ENCODE measurements at places on chromosomes 1 and 21.

- no peak for DNase-seq
Observed at GRCh38 chr1:19274636-19275035, 13.9 kb downstream of the AKR7A3 start.

- DNase-seq, result no peak
Observed at GRCh38 chr1:104765085-104765484, 1015.4 kb downstream of the AMY1C start.

- no peak for DNase-seq
Observed at GRCh38 chr1:39759436-39759726, 11.8 kb downstream of the OXCT2 start.

- no peak for DNase-seq
Observed at GRCh38 chr1:1593834-1594601, 5.9 kb downstream of the FNDC10 start.

DNA sequence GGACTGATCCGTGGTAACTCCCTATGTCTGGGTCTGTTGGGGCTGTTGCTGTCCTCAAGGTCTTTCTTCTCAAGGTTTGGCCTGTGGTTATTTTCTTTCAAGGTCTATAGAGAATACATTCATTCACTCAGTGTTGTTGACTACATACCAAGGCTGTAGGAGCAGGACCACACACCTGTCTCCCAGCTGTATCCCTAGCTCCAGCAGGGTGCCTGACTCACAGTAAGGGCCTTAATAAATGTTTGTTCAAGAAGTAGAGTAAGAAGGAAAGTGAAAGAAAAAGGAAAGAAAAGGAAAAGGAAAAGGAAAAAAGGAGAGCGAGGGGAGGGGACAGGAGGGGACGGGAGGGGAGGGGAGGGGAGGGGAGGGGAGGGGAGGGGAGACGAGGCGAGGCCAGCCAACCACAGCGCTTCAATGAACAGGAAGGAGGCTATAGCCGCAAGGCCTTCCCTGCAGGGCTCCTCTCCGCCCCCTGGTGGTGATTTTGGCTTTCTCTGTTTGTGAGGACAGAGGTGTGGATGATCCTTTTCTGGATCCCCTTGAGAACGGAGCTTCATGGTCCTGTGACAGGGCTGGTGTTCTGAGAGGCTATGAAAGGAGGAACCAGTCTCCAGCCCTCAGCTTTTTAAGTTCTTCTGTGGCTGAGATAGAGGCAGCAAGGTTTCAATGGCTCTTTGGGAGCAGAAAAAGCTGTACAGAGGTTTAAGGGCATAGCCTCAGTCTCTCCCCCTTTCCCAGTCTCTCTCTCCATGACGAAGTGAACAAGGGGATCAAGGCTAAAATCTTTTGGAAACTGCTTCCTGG, 30.6 kb upstream of the LCE5A start:
- DNase-seq, result no peak

DNA sequence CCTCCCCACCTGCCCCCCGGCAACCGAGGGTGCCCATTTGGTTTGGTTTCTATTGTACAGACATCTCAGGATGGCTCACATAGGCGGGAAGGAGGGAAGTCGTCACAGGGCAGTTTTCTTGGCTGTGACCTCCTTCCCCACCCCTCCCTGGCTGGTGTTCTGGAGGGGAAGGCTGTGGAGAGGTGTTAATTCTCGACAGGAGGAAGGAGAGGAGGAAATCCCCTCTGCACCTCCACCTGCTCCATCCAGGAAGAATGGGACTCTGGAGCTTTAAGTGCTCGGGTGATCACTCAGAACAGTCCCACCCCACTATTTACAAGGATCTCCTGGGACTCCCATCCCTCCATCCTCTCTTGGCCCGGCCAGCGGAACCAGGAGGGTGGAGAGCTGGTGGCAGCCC, 7.6 kb downstream of the MEX3A start:
- no peak for DNase-seq

GRCh38 chr1:115839029-115839678, 1.8 kb downstream of the NHLH2 start:
- DNase-seq, result no peak

GRCh38 chr21:40331172-40331571, 463.9 kb downstream of the PCP4 start:
- no peak for DNase-seq

GRCh38 chr1:221089273-221089672, 210.0 kb downstream of the HLX start:
- no peak for DNase-seq

DNA sequence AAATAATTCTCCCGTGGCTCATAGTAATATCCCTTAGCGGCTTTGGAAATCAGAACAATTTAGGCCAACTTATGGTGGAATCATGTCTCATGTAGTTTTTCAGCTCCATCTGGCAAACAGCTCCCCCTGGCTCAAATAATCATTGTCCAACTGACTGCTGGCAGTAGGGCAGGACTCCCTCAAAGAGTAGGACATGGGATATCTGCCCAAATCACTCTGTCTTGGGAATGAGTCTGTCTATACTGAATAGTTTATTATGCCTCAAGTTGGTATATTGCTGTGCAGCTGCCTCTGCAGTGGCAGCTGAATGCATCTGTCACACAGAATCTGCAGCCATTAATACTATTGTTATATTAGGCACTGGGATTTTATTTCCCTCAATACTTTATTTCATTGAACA, 255.7 kb downstream of the COL11A1 start:
- no peak for DNase-seq

DNA sequence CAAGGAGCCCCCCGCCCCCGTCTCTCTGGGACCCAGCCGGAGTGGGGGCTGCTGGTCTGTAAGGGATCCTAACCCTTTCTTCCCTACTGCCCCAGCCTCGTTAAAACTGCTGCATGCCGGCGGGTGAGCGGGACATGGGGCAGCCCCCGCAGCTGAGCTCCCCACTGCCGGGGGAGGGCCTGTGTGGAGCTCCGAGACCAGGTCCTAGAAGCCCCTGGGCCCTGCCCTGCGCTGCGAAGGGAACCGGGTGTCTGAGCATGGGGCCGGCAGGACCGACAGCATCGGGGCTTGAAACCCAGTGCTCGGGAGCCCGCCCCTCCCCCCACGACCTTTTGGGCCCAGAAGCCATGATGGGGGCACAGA, 9.2 kb upstream of the COL6A1 start:
- DNase-seq, result no peak

DNA sequence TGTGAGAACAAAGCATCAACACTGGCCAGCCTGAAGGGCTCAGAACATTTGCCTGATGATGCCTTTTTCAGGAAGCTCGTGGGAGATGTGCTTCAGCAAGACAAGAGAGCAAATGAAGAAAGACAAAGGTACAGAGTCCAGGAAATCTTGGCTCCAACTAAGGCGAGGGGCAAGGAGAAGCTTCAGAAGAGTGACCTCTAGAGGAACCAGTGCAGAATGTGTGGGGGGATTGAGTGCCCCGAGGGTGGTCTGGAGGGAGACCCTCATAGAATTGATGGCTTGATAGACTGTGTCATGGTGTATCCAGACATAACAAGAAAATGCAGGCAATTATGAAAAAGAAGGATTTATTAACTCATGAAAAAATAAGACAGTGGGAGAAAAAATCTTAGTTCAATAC, 15.3 kb upstream of the NLRP3 start:
- DNase-seq, result no peak

DNA sequence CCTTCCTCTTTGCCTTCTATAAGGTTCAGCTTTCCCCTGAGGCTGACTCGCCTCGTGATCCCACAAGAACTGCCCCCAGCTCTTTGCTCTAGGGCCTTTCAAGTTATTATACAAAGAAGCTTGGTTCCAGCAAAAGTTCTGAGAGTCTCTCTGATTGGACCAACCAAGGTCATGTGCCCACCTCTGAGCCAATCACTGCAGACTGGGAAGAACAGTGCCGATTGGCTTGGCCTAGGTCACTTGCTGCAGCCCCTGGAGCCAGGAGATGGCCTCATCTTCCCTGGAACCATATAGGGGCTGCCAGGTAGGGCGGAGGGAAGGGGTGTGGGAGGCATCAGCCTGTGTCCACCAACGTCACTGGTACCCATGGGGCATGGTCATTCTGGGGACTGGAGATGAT, 22.8 kb downstream of the TAS1R2 start:
- no peak for DNase-seq

DNA sequence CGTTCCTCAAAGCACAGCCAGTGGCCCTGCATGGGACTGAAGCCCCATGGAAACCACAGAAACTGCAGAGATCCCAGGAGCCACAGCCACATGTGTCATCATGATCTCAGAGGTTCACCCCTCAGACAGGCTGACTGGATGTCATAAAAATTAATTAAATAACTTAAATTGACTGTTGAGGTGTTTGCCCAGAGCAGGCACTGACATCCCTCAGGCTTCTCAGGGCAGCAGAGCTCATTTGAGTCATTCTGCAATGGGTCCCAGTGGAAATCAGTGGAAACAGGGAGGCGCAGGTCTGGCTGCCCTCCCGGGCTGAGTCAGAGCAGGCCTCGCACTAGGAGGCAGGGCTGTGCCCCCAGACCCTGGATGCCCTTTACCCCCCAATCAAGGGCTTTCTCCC, 135.1 kb downstream of the CDC7 start:
- DNase-seq, result no peak

DNA sequence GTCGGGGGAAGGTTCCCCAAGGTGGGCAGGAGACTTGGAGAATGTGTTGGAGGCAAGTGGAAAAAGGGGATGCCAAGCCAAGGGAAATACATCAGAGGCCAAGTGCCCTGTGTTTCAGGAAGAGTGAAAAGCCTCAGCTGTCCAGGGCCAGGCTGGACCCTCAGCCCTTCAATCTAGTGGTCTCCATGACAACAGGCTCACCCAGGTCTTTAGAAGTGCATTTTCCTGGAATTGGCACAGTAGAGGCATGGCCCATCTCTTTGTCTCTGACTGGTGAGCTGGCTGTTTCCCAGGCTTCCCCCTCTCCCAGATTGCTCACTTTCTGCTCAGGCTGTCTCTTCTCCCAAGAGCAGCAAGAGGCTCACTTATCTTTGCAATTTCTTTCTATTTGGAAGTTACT, 10.4 kb upstream of the RHBG start:
- DNase-seq, result no peak

- DNase-seq, result no peak
Observed at GRCh38 chr21:26124421-26124833, 46.1 kb downstream of the APP start.
